ENCODE measurements at places on chromosomes 3 and 15. TPM values are rescaled to one million over a fixed set of nuclear protein-coding genes. Genes with fewer than 3 reads are reported as not detected.

- no peaks in the 10 kb centered on the region for H3K36me3 ChIP-seq
- DNase-seq, result no peak
- no peaks in the 10 kb centered on the region for H3K4me1 ChIP-seq
- H3K27me3 ChIP-seq, result no peaks in the 10 kb centered on the region
These were observed 27.0 kb downstream of the SENP5 start for GRCh38 chr3:196894557-196895295.

Gene PDIA3
- 846 TPM for total RNA-seq

DNA sequence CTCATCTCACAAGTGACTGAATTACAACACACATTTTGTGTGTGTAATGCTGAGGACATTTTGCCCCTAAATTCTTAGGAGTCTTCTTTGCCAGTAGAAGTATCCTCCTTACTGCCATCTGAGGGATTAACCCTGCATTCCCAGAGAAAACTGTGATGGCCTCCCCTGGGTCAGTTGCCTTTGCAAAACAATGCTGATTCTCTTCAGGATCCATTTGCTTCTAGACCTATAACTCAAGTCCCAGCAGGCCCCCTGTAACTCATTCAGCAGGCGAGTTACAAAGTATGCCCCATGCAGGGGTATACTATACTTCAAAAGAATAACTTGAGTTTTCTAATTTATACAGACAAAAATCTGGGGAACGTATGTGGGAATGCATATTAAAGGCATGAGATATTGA lies 6.6 kb upstream of the MCF2L2 start:
- H3K27ac ChIP-seq, result no peak overlapping the region
- no peaks in the 10 kb centered on the region for H3K27me3 ChIP-seq
- DNase-seq, result no peak
- H3K36me3 ChIP-seq, result no peaks in the 10 kb centered on the region

DNA sequence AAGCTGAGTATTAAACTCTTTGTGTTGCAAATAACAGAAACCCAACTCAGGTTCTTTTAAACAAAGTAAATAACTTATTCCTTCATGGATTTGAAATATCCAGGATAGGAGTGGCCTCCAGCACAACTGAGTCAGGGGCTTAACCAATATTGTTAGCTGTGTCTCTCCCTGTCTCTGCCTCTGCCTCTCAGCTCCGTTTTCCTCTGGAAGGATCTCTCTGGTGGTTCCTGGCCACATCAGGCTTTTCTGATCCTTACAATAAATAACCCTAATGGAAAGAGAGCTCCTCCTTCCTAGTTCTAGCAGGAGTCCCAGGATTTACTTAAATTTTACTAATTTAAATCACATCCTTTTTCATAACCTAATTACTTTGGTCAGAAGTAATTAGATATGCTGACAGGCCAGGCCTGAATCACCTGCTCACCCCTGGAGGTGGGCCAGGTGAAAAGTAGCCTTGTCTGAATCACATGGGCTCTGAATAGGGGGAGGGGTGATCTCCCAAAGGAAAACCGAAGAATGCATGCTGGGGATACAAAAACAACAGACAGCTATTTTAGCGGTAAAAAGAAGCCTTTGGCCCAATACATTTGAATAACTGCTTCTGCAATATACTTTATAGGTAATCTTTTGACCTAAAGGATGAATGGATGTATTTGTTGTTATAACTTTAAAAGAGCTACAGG lies 75.4 kb downstream of the REC114 start:
- no peaks in the 10 kb centered on the region for H3K36me3 ChIP-seq
- DNase-seq, result no peak
- H3K27ac ChIP-seq, result no peak overlapping the region
- H3K4me1 ChIP-seq, result no peaks in the 10 kb centered on the region

GRCh38 chr3:148074946-148075345 lies 622.8 kb upstream of the AGTR1 start:
- H3K27ac ChIP-seq, result no peak overlapping the region
- no peak for DNase-seq
- no peaks in the 10 kb centered on the region for H3K36me3 ChIP-seq
- no peak overlapping the region for H3K4me3 ChIP-seq

- peak; percentile 61 for DNase-seq
- no peaks in the 10 kb centered on the region for H3K27me3 ChIP-seq
- no peaks in the 10 kb centered on the region for H3K4me1 ChIP-seq
- H3K27ac ChIP-seq, result no peak overlapping the region
These were observed 42.3 kb upstream of the LHFPL4 start for GRCh38 chr3:9595877-9596276.

- no peak overlapping the region for H3K4me3 ChIP-seq
- no peaks in the 10 kb centered on the region for H3K4me1 ChIP-seq
- no peak for DNase-seq
- H3K36me3 ChIP-seq, result no peaks in the 10 kb centered on the region
- no peak overlapping the region for H3K27ac ChIP-seq
- no peaks in the 10 kb centered on the region for H3K27me3 ChIP-seq
These were observed 103.7 kb downstream of the PEX5L start for GRCh38 chr3:179933080-179933479.

DNA sequence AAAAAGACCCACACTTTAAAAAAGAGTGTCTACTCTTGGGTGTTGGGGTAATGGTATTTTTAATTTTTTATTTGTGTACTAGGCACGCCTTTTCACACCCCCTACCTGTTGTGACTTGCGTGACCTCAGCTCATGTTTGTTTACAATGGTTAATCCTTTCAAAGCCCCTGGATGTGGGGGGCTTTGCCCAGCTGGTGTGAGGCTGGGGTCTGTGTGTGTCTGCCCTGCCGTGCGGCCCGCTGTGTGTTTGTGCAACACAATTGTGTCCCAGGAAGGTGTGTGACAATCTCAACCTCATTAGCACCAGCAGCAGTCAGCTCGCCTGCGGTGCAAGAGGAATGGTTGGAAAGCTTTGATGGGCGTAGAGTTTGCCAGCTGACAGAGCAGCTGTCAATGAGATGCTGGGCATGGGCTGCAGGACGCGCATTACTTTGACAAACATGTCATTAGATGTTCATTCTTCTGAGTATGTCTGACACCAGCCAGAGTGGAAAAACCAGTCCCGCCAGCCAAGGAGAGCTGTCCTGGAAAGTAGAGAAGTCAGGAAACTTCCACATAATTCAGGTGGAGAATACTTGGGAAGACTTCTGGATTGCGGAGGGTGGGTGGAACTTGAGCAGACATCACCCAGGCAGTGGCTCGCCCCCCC lies 9.6 kb downstream of the LRRK1 start:
- no peak overlapping the region for H3K27ac ChIP-seq
- H3K4me1 ChIP-seq, result no peaks in the 10 kb centered on the region
- H3K4me3 ChIP-seq, result no peak overlapping the region
- DNase-seq, result peak; percentile 47

- H3K36me3 ChIP-seq, result peaks cover 27% of the 10 kb centered on the region
- no peaks in the 10 kb centered on the region for H3K27me3 ChIP-seq
- H3K27ac ChIP-seq, result no peak overlapping the region
These were observed 14.1 kb downstream of the MRPS22 start for GRCh38 chr3:139357899-139358298.

Gene CNTN4
- total RNA-seq, result 19.1 TPM

DNA sequence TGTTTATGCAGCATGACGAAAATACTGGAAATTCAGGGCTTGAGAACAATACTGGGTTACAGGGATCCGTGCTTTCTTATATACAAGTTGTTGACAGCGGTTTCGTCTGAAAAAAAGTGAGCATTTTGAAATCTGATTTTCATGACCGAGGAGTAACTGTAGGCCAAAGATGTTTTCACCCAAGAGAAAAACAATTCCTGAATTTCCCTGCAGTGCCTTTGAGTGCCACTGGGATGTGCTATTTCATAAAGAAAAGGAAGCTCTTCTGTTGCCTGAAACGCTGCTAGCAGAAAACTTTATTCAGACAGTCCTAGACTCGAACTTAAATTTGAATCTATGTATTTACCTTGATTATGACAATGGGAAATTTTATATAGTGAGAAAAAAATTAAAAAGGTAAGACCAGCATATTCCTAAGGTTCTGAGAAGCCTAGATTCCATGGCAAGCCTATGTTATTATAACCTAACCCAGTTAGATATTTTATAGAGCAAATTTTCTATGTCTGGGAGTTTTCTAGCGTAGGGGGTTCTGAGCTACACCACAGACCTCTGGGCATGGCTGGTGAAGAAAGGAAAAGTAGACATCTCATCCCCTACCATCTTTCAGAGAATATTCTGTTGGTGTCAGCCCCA lies 30.2 kb downstream of the KCNAB1 start:
- H3K36me3 ChIP-seq, result no peaks in the 10 kb centered on the region
- no peaks in the 10 kb centered on the region for H3K4me1 ChIP-seq
- H3K27ac ChIP-seq, result no peak overlapping the region
- H3K4me3 ChIP-seq, result no peak overlapping the region
- peak; percentile 51 for DNase-seq
- H3K27me3 ChIP-seq, result no peaks in the 10 kb centered on the region

DNA sequence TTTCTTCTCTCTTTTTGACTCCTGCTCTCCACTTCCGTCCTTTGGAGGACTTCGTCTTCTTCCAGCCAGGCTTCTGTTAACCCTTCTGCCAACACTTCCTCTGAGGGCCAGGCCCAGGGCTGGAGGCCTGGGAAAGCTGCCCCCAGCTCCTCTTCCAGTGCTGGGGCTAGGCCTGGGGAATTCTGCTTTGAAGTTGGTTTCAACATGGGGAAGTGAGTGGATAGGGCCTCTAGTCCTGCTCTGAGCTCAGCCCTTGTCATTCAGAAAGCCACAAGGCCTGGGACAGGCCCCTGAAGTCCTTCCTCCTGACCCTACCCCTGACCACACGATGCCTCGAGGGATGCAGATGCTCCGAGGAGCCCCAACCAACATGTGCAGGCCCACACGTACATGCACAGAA lies 53.9 kb upstream of the HERC1 start:
- no peak for DNase-seq
- no peak overlapping the region for H3K27ac ChIP-seq
- no peaks in the 10 kb centered on the region for H3K4me1 ChIP-seq
- no peak overlapping the region for H3K4me3 ChIP-seq
- H3K36me3 ChIP-seq, result no peaks in the 10 kb centered on the region

GRCh38 chr3:105430455-105430854 lies 63.7 kb downstream of the ALCAM start:
- H3K36me3 ChIP-seq, result no peaks in the 10 kb centered on the region
- DNase-seq, result no peak
- no peaks in the 10 kb centered on the region for H3K4me1 ChIP-seq
- no peaks in the 10 kb centered on the region for H3K27me3 ChIP-seq
- H3K4me3 ChIP-seq, result no peak overlapping the region

DNA sequence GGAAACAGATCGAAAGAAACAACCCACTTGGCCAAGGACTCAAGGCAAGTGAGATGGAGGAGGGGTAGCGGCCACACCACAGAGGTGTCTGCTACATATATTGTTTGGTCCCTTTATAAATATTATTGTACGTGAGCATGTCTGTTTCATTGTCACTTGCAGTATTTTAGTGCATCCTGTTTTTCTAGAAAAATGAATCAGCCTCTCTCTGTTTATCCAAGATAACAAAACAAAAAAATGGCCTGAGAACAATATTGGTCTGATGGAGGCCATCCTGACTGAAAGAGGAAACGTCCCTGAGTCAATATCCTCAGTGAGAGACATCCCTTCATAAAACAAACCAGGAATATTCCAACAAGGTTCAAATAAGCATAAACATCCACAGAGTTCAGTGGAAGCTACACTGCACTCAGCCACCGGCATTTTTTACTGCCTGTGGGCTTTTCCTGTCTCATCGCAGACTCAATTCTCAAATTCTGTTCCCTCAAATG lies 42.0 kb downstream of the WWTR1 start:
- no peaks in the 10 kb centered on the region for H3K4me1 ChIP-seq
- no peak overlapping the region for H3K4me3 ChIP-seq
- no peak for DNase-seq
- no peaks in the 10 kb centered on the region for H3K27me3 ChIP-seq

GRCh38 chr15:87549296-87549695 lies 707.2 kb downstream of the NTRK3 start:
- no peaks in the 10 kb centered on the region for H3K4me1 ChIP-seq
- H3K4me3 ChIP-seq, result no peak overlapping the region
- H3K27me3 ChIP-seq, result no peaks in the 10 kb centered on the region
- H3K36me3 ChIP-seq, result no peaks in the 10 kb centered on the region

Gene RTP1
- total RNA-seq, result not detected

GRCh38 chr15:101536166-101536874 lies 46.8 kb upstream of the PCSK6 start:
- no peak overlapping the region for H3K4me3 ChIP-seq
- no peaks in the 10 kb centered on the region for H3K27me3 ChIP-seq
- H3K36me3 ChIP-seq, result no peaks in the 10 kb centered on the region
- DNase-seq, result peak; percentile 16
- H3K27ac ChIP-seq, result no peak overlapping the region

GRCh38 chr3:31613177-31613576 lies 80.5 kb downstream of the STT3B start:
- H3K4me3 ChIP-seq, result no peak overlapping the region
- no peaks in the 10 kb centered on the region for H3K36me3 ChIP-seq
- no peaks in the 10 kb centered on the region for H3K4me1 ChIP-seq
- H3K27ac ChIP-seq, result no peak overlapping the region
- DNase-seq, result no peak

DNA sequence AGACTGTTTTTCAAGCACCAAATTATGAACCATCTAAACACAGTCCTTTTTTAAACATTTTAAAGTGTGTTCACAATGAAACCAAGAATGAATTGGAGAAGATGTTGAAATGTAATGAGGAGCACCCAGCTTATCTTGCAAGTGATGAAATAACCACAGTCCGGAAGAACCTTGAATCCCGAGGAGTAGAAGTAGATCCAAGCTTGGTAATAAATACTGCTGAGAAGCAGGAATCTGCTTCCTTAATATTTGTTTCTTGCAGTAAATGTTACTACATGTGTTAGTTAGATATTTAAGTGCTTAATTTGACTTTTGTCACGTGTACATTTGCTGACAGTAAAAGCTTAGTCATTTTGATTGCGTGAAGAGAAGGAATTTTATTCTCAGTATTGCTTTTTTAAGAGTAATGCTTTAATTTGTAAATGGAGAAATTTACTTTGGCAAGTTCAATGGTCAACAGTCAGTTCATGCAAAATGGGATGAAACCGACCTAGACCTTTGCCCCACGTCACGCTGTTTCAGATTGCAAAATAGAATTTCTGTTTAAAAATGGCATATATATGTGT lies 69.8 kb downstream of the OPA1 start:
- no peak for DNase-seq
- no peaks in the 10 kb centered on the region for H3K4me1 ChIP-seq
- no peak overlapping the region for H3K4me3 ChIP-seq
- peaks cover 8% of the 10 kb centered on the region for H3K36me3 ChIP-seq
- no peak overlapping the region for H3K27ac ChIP-seq
